A549 treated with AZD2906 at 1 μM for 4 hours (cell line): ENCODE measurements at places on chromosomes 12 and 14. TPM values are rescaled to one million over a fixed set of nuclear protein-coding genes. Genes with fewer than 3 reads are reported as not detected.

CDC42BPB gene
- 69.2 to 96.9 TPM (median 81.0 TPM) in 5 replicates for total RNA-seq

ACVR1B gene
- 14.9 to 19.7 TPM (median 17.0 TPM) in 5 replicates for total RNA-seq

BICDL1 gene
- 2.9 to 4.6 TPM (median 4.0 TPM) in 5 replicates for total RNA-seq

DEPDC4 gene
- 1.1 to 1.4 TPM (median 1.2 TPM) in 5 replicates for total RNA-seq

EXOC3L4 gene
- total RNA-seq: 0.60 to 2.3 TPM (median 1.7 TPM) in 5 replicates

TBC1D30 gene
- total RNA-seq: 0.81 to 1.4 TPM (median 1.2 TPM) in 5 replicates

SERPINA12 gene
- 0.08 TPM in 1 of 5 replicates, not detected in the others for total RNA-seq

RNF212B gene
- not detected in 5 replicates for total RNA-seq

JPH4 gene
- 0.06 to 0.21 TPM (median 0.11 TPM) in 5 replicates for total RNA-seq

PNMA1 gene
- 57.4 to 63.7 TPM (median 59.9 TPM) in 5 replicates for total RNA-seq

RFX4 gene
- 0.06 to 0.18 TPM (median 0.08 TPM) in 3 of 5 replicates, not detected in the others for total RNA-seq

KLHDC1 gene
- 0.09 to 0.54 TPM (median 0.25 TPM) in 5 replicates for total RNA-seq
